ENCODE measurements at places on chromosomes 3 and 15. TPM values are rescaled to one million over a fixed set of nuclear protein-coding genes. Genes with fewer than 3 reads are reported as not detected.

The LSG1 gene
- total RNA-seq = 31.3 TPM

The CCDC14 gene
- 18.6 TPM for total RNA-seq

The CDC25A gene
- 9.2 TPM for total RNA-seq

The BNC1 gene
- 0.72 TPM for total RNA-seq

The CHP1 gene
- total RNA-seq = 55.2 TPM

The ALDH1L1 gene
- 0.76 TPM for total RNA-seq

The VGLL3 gene
- total RNA-seq = 9.3 TPM

The CPB1 gene
- not detected for total RNA-seq

The CYB561D2 gene
- 20.4 TPM for total RNA-seq

The SCAP gene
- total RNA-seq = 27.8 TPM

The KCNH8 gene
- total RNA-seq = not detected
